Stimulated activated CD8-positive, alpha-beta memory T cell treated with anti-CD3 and anti-CD28 coated beads, Interleukin-4, amount 100 ng/mL, for 4 hours (primary cell): ENCODE measurements at places on chromosomes 4 and X.

- no peak for DNase-seq
Measured at GRCh38 chr4:27017623-27018022, 157.0 kb downstream of the STIM2 start.

GRCh38 chrX:129786210-129786651 lies 6.5 kb downstream of the SASH3 start:
- DNase-seq, result no peak

- DNase-seq, result no peak
Measured at GRCh38 chrX:25275159-25275558, 259.4 kb upstream of the ARX start.

DNA sequence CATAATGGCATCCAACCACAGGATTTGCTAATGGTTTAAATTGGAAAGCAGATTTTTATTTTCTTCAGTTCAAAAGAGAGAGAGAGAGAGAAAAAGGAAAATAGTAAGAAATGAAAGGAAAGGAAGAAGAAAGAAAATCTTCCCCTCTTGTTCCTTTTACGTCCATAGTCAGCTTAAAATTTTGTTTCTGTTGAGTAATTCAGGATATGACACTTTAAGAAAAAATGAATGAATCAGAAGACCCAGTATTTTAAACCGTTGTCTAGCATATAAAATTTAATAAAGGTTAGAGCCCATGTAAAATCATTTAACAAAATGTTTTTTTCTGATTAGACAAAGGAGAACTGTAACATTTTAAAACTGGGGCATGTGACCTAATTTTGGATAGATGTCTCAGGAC lies 391.8 kb upstream of the EPHA5 start:
- DNase-seq, result no peak

DNA sequence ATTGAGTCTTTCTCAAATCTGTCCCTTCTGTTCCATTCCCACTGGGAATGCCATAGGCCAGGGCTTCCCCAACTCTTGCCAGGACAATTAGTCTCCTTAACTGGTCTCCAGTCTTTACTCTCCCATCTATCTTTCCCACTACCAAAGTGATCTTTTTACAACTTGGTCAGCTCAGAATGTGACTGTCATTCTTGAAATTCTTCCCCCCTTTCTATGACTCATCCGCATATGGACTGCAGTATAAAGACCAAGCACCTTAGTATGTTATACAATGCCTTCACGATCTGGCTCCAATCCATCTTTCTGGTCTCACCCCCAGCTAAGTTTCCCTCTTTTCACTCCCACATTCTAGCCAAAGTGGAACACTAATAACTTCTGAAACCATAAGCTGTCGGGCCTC lies 383.8 kb downstream of the OPHN1 start:
- no peak for DNase-seq

DNA sequence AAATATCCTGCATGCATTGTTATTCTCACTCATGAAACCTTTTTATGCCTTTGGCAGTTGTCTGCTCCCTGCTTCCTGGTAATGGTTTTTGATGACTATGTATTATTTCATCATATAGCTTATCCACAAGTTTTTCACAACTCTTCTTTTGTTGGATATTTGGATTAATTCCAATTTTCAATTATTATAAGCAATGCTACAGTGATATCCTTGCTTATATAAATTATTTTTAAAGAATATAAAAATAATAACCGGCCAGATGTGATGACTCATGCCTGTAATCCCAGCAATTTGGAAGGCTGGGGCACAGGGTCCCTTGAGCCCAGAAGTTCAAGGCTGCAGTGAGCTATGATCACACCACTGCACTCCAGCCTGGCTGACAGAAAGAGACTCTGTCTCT lies 47.0 kb downstream of the ASIC5 start:
- DNase-seq, result no peak

DNA sequence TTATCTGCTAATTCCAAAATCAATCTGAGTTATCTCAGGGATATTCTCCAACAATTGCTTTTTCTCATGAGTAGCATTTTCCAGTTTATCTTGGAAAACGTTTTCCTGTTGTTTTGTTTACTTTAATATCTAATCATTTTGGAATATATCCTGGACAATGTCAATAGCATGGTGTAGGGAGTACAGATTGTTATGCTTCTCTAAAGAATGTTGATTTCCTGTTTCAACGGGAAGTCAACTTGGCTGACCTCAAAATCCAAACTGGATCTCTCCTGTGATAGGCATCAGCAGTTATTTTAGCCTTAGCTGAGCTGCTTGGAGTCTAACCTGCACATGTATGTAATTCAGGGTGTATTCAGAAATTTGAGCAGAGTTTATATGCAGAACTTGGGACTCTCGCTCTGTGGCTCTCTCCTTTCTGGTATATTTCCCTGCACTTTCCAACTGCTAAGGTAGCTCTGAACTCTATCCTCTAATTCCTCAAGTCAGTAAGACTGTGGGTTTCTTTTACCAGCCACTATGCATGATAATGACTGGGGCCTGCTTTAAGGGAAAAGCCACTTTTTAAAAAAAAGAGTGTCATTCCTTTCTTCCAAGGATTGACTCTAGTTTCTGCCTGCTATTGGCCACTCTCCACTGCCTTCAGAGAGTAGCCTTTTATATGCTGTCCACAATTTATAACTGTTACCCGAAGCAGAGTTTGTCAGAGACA lies 7.7 kb downstream of the PRSS48 start:
- no peak for DNase-seq

- DNase-seq, result no peak
Measured at GRCh38 chrX:72001471-72001870, 90.8 kb downstream of the NHSL2 start.

DNA sequence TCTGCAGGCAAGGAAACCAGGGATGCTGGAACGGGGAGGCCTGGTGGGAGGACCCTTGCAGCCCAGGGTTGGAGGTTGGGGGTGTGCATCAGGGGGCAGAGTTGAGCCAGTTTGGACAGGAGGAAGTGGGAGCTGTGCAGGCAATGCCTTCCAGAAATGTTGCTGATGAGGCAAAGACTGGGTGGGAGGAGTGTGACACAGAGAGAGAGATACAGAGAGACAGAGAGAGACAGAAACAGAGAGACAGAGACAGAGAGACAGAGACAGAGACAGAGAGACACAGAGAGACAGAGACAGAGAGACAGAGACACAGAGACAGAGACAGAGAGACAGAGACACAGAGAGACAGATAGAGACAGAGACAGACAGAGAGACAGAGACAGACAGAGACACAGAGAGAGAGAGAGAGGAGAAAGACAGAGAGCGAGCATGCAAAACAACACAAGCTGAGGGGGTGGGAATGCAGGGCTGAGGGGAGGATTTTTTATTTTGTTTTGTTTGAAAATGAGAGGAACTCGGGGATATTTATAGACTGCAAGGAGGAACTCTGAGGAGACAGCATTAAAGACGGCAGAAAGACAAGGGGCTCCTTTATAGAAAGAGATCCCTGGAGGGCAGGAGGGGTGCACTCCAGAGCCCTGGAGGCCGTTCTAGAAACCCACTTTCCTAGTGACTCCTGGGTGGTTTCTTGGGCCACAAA lies 1.9 kb upstream of the HAUS3 start:
- no peak for DNase-seq

GRCh38 chr4:7023486-7023885 lies 19.7 kb upstream of the TADA2B start:
- DNase-seq, result no peak

DNA sequence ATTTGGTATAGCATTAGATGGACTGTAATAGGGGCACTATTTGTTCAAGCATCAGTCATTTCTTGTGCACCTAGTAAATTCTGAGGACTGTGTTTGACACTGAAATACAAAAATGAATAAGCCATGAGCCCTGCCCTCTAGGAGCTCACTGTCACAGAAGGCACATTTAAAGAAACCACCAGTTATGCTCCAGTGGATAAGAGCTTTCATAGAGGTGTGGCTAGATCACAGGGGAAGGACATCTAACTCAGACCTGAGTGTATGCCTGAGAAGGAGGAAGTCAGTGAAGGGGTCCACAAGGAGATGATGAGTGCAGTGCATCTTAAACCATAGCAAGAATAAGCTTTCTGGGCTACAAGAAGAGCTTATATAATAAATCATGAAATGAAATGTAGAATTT lies 40.1 kb downstream of the BTC start:
- no peak for DNase-seq

DNA sequence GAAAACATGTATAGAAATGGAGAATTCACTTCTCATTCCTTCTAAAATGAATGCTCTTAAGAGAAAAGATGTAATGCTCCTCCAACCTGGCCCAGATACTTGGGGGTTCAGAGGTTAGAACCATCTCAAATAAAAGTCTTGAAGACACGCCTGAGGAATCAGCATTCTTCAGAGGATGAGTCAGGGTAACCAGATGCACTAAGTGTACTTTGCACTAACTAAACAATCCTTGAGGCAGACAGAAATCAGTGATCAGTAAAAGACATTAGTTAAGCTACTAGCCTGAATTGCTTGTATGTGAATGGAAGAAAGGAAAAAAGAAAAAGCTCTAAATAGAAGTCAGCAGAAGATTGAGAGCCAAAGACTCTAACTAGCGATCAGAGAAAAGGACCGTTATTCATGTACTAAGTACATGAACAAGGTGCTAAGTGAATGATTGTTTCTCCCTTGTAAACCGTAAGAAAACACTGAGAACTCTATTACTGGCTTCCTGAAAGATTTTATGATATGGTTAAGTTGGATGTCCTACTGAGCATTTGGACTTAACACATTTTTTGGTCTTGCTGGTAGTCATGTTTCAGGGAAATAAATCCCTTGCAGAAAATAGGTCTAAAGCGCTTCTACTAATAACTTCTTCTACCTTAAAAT lies 738.3 kb downstream of the STPG2 start:
- DNase-seq, result no peak
